ENCODE measurements at places on chromosomes 5 and 9. TPM values are rescaled to one million over a fixed set of nuclear protein-coding genes. Genes with fewer than 3 reads are reported as not detected.

Gene ZNF618
- total RNA-seq = 8.0 TPM

Gene FOXD4
- 1.1 TPM for total RNA-seq

Gene BAAT
- total RNA-seq = not detected

Gene SPOCK1
- total RNA-seq = 33.4 TPM

Gene PTGR1
- total RNA-seq = 33.9 TPM

Gene SLC34A1
- not detected for total RNA-seq

Gene LCN2
- total RNA-seq = not detected

Gene SEMA4D
- 4.6 TPM for total RNA-seq

Measured in sigmoid colon (tissue), 7 donors.